NCI-H1694 treated with DMSO at 0.1 percent for 48 hours (cell line): ENCODE measurements at places on chromosomes 13 and 19.

DNA sequence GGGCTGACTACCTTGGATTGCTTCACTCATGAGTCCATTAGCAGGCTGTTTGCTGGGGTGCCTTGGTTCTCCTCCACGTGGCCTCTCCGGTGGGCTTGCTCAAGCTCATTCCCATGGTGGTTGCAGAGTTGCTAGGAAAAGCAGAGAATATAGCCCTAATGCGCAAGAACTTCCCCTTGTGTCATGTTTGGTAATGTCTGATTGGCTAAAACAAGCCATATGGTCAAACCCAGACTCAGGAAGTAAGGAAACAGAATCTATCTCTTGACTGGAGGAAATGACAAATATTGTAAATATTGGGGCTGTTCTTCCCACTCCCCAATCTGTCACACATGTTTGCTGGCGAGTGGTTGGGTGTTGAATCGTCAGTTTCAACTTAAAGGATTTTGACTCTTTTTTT lies 12.1 kb downstream of the NFILZ start:
- DNase-seq: no peak

GRCh38 chr13:114071410-114071809 lies 61.0 kb downstream of the RASA3 start:
- no peak for DNase-seq

DNA sequence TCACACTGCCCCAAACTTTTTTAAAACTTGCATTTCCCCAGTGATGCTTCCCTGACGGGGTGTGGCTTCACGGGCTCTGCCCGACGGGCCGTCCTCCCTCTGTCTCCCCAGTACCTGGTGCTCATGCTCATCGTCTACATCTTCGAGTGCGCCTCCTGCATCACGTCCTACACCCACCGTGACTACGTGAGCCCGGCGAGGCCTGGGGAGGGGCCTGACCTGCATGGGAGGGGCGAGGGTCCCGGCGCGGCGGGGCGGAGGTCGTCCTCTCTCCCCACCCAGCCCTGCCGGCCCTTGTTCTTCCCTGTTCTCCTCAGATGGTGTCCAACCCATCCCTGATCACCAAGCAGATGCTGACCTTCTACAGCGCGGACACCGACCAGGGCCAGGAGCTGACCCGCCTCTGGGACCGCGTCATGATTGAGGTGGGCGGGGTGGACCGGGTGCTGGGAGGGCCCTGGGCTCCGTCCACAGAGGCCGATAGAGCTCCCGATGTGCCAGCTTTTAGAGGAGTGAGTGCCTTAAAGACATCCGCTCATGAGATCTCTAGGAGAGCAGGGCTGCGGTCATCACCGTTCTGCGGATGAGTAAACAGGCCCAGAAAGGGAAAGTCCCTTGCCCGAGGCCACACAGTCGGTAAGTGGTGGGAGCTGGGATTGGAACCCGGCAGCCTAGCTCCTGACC lies 6.9 kb downstream of the UPK1A start:
- no peak for DNase-seq

DNA sequence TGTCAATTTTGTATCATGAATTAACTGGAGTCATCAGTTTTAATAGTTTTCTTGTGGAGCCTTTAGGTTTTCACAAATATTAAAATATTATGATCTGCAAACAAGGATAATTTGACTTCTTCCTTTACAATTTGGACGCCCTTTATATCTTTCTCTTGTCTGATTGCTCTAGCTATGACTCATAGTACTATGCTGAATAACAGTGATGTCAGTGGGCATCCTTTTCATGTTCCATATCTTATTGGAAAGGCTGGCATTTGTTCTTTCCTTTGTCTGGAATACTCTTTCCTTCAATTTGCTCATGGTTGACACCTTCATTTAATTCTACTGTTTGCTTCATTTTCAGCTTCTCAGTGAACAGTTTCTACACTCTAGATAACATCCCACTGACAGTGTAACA lies 1129.3 kb downstream of the SLITRK5 start:
- DNase-seq: no peak

- no peak for DNase-seq
Observed at GRCh38 chr19:6070720-6071485, 39.4 kb downstream of the RFX2 start.

GRCh38 chr13:96935901-96936300 lies 58.4 kb downstream of the OXGR1 start:
- no peak for DNase-seq

DNA sequence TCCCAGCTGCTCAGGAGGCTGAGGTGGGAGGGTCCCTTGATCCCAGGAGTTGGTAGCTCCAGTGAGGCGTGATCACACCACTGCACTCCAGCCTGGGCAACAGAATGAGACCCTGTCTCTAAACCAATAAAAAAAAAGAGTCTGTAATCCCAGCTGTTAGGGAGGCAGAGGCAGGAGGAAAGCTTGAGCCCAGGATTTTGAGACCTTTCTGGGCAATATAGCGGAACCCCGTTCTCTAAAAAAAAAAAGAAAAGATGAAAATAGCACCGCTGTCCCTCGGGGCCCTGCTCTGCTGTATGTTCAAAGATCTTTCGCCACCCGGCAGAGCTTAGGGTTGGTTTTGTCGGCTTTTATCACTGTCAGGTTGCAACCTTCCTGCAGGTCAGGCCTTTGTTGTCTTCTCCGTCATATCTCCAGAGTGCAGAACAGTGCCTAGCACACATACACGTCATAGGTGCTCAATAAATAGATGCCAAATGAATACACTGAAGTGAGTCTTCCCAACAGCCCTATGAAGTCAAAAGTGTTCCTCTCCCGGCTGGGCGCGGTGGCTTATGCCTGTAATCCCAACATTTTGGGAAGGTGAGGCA lies 13.4 kb upstream of the BCAM start:
- DNase-seq: no peak

- DNase-seq: no peak
Observed at GRCh38 chr13:72586518-72586917, 140.9 kb downstream of the MZT1 start.

DNA sequence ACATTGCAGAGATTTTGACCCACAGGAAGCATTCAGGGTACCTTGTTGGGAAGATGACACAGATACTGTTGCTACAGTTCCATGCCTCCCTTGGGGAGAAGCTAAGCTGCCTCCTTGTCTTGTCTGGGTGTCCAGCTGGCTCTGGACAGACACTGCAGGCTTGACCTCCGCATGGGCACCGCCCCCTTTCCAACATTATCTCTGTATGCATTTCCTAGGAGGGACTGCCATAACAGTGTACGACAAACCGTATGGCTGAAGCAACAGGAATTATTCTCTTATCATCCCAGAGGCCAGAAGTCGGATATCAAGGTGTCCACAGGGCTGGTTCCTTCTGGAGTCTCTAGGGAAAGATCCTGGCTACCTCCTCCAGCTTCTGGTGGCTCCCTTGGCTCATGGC lies 67.0 kb upstream of the USE1 start:
- DNase-seq: no peak

DNA sequence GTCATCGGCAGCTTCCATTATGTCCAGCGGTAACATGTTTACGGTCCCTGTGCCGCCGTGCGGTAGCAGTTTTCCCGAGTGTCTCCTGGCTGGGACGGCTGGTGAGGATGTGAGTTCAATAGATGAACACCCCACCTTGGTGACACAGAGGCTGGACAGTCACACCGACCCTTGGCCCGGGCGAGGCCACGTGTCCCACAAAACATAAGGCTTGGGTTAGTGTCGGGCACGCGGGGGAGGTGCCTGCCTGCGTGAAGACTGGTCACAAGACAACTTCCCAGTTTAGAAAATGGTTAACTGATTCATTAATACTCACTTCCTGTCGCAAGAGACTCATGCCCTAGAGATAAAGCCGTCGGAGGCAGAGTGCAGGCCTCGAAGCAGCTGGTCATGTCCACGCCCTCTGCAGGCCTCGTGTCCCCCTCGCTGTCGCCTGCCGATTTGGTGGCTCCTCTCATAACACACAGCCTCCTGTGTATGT lies 17.2 kb downstream of the RASA3 start:
- no peak for DNase-seq

DNA sequence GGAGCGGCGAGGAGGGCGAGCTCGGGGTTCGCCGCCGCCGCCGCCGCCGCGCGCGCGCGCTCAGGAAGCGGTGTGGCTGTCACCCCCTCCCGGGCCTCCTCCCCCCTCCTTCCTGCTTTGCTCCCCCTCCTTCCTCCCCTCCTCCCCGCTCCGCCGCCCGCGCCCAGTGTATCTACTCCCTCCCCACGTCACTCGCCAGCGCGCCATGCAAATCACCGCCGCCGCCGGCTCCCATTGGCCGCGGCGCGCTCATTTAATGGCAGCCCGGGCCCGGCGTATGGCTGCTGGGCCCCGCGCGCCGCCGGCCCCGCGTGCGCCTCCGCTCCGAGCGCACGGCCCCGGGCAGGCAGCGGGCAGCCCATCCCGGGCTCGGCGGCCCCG lies 335 bp upstream of the SOX1 start:
- no peak for DNase-seq

GRCh38 chr19:14300303-14300702 lies 80.9 kb upstream of the ADGRE5 start:
- no peak for DNase-seq

GRCh38 chr13:51549593-51549992 lies 34.7 kb upstream of the WDFY2 start:
- DNase-seq: no peak

DNA sequence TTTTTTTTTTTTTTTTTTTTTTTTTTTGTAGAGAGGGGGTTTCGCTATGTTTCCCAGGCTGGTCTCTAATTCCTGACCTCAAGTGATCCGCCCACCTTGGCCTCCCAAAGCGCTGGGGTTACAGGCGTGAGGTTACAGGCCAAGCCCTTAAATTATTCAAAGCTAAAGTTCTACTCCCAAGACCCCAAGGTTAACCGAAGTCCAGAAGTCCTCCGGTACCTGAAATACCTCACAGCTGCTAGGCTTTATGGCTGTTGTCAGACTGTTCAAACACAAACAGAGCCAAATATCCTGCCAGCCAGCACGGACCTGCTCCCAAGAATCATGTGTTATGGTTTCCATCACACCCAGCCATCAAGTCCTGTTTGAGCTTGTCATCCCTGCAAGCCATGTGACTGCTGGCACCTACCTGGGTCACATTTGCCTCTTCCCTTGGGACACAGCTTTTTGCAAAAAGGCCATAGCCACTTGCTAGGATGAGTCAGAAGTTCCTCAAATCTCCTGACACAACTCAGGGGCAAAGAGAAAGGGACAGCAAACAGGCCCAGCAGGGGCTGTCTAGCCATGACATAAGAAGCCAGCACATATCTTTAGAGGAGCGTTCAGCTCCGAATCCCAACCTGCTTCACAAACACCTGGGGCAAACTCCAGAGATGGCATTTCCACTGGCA lies 129.9 kb downstream of the FOXO1 start:
- DNase-seq: no peak

GRCh38 chr19:7861619-7862412 lies 12.4 kb downstream of the PRR36 start:
- DNase-seq: no peak

- no peak for DNase-seq
Observed at GRCh38 chr19:49217382-49217781, 59.8 kb downstream of the TRPM4 start.

DNA sequence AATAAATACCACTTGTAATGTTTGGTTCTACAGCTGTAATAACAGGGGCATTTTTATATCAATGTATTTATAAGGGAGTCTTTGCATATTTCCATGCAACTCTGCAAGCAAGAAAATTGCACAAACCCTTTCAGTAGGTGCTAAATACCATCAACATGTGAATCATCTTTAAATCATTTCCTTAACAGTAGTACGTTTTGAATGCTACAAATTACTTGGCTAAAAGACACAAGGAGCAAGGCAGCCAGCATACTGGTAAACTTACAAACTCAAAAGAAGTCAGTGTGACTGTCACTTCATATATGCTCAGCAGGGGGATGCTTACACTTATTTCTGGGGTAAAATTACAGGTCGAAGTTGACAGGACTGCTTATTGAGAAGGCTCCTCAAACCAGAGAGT lies 402.4 kb downstream of the EFNB2 start:
- no peak for DNase-seq

- peak; percentile 16 for DNase-seq
Observed at GRCh38 chr19:18074192-18074591, 12.5 kb downstream of the IL12RB1 start.

- no peak for DNase-seq
Observed at GRCh38 chr13:50484472-50485113, 358.9 kb downstream of the DLEU7 start.

- no peak for DNase-seq
Observed at GRCh38 chr13:37091835-37092234, 13.6 kb downstream of the CSNK1A1L start.

DNA sequence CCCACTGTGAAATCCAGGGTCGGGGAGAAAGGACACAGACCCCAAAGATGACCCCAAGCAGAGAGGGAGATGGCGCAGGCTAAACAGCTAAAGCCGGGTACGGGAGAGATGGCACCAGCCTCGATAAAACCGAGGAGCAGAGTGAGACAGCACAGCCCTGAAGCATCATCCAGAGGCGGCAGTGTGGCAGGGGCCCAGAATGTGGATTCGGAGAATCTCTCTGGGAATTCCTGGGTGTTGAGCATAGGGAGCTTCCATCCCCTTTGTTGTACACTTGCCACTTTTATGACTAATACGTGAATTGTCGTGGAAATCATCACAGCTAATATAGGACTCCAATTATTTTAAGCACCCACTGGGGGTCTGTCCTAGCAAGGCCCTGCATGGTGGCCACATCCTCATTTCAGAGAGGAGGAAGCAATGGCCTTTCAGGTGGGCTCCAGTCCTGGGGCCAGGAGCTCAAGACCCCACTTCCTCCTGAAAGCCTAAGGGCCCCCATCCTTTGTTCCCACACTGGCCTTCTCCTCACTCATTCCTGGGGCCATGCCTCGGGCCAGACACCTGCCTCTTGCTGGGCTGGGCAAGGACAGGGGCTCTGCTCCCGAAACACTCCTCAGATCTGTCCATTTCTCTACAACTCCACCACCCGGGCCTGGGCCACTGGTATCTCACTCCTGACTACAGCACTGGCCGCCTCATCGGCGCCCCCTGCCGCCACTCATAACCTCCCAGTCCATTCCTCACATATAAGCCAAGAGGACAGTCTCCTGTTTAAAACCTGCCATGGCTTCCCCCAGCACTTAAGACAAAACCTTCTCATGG lies 29.3 kb upstream of the ATP1A3 start:
- DNase-seq: peak; percentile 32
